ENCODE measurements at places on chromosomes 11 and 22.

DNA sequence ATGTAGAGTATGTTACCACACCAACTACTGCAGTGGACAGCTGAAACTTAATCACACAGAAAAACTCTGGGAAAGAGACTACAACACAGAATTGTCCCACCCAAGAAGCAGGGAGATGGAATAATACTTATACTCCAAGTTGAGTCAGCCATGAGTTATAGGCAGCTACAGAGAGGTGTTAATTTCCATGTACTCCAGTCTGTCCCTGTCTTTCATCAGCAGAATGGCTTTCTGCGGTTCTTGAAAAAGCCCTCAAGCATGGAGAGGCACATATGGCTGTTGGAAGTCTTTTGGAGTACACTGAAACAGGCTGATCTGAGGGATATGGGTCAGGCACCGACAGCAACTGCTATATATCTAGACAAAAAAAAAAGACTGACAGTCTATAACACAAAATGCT, 219.5 kb downstream of the DLG2 start:
- DNase-seq, result no peak

DNA sequence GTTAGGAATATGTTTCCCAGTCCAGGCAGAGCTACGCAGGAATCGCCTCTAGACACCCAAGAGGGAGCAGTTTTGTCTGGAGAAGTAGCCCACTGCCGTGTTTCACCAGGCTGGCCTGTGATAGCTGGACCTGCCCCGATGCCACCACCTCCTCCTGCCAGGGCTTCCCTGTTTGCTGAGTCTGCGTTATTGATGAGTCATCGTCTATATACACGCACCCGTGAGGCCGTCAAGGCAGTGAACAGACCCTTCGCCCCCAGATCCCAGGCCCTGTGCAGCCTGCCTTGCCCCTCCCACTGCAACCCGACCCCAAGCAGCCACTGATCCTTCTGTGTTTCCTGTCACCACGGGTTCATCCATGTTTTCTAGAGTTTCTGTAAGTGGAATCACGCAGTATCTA, 141.9 kb downstream of the IGLL1 start:
- DNase-seq, result no peak

DNA sequence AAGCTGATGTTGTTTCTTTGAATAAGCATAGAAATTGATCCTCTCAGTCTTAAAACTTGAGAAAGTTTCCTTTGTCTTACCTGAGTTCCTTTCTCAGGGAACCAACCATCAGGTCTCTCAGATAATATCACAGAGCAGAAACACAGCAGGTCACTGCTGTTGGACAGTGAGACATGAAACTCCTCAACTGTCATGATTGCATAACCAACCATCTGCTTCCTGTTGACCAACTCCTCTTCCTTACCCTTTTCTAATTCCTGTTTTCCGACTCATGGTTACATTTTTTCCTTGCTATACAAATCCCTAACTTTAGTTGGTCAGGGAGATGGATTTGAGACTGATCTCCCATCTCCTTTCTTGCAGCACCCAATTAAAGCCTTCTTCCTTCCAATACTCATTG, 845.3 kb downstream of the FAM181B start:
- DNase-seq, result no peak

DNA sequence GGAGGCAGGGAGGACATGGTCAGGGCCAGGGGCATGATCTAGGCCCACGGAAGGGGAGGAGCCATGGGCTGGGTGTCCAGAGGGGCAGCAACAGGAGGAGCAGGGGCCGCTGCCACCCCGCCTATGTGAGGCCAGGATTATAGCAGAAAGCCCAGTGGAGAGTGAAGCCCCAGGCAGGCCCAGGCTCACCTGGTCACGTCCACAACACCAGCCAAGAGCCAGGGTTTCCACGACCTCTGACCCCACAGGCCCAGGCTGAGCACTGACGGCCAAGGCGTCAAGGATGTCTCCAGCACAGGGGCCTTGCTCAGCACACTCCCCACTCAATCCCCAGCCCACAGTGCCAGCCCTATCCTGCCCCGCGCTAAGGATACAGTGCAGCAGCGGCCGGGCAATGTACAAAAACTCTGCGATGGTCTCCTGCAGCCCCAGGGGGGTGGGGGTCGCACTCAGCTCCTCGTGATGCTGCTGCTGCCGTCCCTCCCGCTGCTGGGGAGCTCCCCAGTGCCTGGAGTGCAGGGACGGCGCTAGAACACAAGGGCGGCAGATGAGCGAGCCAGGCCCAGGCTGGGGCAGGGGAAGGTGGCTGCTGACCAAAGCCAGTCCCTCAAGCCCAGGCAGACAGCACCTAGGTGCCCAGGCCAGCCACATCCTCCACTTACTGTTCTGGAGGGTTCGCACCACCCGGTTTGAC, 3.6 kb downstream of the PEX16 start:
- no peak for DNase-seq

DNA sequence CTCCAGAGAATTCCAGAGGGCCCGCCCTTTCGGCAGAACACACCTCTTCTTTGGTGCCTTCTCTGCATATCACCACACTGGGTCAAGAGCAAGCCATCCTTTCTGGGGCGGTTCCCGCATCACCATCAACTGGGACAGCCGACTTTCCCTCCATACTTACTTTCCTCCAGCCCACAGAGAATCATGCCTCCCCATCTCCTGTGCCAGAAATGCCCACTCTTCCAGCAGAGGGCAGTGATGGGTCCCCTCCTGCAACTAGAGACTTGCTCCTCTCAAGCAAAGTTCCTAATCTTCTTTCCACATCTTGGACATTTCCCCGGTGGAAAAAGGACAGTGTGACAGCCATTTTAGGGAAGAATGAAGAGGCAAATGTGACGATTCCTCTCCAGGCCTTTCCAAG, 157.7 kb downstream of the C11orf91 start:
- DNase-seq, result no peak

GRCh38 chr11:44790211-44790610, 63.4 kb downstream of the TSPAN18 start:
- no peak for DNase-seq

- DNase-seq, result no peak
Measured at GRCh38 chr11:45857961-45858474, 10.7 kb downstream of the CRY2 start.

GRCh38 chr11:47466201-47466600, 17.3 kb upstream of the RAPSN start:
- DNase-seq, result no peak

DNA sequence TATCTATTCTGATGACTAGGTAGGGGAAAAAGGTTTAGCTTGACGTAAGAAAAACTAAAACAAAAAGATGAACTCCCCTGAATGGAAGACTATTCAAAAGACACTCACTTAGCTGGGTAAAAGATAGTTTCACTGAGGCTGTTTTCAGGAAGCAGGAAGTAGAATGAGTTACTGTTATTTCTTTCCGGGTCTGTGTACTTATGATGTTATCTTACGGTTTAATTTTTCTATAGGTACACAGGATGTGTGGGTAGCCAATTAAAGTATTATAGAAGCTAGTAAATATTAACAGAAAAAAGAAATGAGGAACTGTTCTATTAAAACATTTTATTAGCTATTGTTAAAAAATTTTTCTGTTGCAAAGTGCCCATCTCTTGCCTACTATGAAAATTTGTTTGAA, 45.8 kb upstream of the MMP7 start:
- DNase-seq, result no peak

- DNase-seq, result no peak
Measured at GRCh38 chr22:41480397-41480735, 11.4 kb downstream of the ACO2 start.

- no peak for DNase-seq
Measured at GRCh38 chr11:9806946-9807687, 143.2 kb downstream of the SWAP70 start.

GRCh38 chr11:92361551-92361950, 136.9 kb downstream of the FAT3 start:
- DNase-seq, result no peak

DNA sequence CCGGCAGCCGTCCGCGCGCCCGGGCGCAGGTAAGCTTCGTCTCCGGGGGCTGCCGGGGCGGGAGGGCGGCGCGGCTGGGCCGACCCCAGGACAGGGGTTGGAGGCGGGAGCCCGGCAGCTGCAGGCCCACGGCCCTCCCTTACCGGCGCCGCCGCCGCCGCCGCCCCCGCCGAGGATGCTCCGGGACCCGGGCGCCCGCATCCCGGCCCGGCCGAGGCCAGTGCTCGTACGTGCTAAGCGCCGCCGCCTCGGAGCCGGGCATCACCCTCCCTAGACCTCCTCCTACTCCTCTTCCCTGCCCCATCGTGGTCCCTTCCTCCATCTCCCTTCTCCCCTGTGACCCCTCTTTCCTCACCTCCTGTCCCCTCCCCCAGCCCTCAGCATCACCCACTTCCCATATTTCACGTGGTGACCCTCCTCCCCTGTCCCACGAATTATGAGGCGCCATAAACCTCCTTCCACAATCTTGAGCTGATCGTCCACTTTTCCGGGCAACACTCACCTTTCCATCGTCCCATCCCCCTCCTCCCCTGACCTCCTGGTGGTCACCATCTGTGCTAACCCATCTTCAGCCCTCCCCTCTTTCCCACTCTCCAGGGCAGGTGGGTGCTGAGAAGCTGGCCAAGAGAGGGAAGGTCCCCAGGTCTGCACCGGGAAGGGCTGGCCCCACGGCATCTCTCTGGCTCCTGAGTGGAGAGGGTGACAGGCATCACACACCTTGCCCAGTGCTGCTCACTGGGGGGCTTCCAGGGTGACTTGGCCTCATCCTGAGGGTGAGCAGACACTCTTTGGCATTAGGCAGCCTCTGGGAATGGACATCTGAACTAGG, 612 bp downstream of the ASPHD2 start:
- no peak for DNase-seq

DNA sequence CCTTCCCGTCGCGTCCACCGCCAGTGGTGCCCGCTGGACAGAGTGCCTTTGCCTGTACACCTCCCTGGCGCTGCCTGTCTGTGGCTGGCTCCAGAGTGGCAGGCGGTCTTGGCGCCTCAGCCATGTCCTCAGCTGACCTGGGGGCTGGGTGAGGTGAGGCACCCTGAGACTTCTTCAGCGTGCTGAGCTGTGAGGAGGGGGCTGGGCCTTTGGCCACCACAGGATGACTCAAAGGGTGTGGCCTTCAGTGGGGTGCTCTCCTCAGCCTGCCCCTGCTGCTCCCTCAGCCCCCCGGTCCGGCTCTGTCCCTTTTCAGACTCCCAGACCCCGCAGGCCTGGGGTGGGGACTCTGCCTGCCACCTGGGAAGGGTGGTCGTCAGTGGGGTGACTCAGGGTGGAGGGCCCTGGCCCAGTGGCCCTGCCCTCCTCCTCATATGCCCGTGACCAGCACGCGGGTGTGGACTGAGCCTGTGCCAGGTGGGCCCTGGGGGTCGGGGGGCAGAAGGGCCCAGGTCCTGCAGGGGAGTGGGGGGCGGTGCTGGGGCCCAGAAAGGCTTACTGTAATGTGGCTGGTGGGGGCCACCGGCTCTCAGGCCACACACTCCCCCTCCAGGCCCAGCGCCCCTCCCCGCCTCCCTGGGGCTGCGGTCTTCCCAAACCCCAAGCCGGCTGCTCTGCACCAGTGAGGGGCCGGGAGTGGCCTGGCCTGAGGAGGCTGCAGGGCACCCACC, 15.9 kb downstream of the CRELD2 start:
- peak; percentile 37 for DNase-seq

GRCh38 chr22:23168391-23169042, 11.8 kb upstream of the BCR start:
- DNase-seq, result no peak

DNA sequence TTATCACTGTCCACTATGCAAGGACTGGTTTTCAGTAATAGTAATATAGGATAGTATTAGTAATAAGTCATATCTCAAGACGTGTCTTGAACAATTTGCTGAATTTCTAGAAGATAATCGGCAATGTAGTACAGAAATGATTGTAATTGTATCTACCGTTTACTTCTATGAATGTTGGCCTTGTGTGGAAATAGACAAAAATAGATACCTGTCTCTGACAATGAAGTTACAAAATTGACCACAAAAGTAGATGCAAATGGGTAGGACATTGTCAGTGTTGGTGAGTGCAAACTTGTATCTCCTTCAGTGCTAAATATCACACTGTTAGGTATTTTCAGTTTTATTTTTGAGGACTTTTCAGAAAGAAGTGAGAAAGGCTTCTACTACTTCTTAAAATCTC, 43.1 kb downstream of the SVIP start:
- no peak for DNase-seq

GRCh38 chr22:29244785-29245625, 22.8 kb downstream of the RHBDD3 start:
- no peak for DNase-seq

DNA sequence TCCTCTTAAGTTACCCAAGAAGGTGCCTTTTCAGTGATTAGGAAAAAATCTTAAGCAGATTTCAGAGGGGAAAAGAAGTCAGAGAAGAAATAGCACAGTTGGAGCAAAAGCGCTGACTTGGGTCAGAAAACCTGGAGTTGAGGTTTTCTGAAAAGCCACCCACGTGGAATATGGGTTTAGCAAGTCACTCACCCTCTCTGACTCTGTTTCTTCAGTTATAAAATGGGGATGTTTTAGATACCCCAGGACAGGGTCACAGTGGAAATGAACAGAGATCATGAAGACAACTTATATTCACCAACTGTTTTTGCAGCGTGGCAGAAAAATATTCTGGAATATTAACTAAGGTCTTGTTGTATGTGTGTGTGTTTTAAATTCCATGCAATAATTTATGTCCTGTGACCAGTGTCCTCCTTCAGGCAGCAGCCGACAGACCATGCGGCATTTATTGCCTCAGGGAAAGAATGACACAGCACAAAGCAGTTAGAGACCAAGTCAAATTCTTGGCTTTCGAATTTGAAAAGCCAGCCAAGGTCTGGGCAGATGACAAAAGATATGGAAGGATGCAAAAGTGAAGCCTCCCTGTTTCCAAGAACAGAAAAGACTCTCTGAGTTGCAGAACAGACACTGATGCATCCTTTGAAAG, 119.9 kb downstream of the MIAT start:
- DNase-seq, result no peak

GRCh38 chr11:99015634-99016454, 4.9 kb upstream of the CNTN5 start:
- no peak for DNase-seq

DNA sequence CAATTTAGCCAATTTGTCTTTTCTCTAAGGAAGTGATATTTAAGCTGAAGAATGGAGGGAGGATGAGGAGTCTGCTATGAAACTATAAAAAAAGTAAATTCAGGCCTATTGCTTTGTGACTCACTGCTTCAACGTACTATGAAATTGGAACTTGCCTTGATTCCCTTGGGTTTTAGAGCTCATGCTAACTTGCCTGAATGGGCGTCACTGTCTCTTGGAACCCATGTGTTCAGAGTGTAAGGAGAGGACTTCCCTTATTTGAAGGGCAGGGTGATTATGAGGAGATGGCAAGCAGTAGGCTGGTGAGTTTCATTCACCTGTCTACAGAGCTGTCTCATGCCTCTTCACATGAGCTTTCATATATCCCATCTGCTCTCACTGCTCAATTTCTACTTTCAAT, 28.7 kb upstream of the WT1 start:
- DNase-seq, result no peak

GRCh38 chr11:107018902-107019493, 722 bp upstream of the GUCY1A2 start:
- DNase-seq, result no peak

- no peak for DNase-seq
Measured at GRCh38 chr11:945986-946385, 20.3 kb downstream of the AP2A2 start.

DNA sequence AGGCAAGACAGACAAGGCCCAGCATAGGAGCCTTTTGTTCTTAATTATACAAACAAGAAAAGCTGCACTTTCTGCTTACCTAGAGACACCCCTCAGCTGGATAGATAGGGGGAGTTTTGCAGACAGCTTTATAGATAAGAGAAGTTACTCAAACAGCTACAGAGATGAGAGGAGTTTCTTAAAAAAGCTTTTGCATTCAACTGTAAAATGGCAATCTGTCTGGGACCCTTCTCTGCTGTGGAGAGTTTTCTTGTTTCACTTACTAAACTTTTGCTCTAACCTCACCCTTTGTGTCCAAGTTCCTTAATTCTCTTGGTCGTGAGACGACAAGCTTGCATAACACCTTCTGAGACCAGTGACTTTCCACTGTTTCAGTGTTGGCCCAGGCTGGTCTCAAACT, 103.8 kb upstream of the CHORDC1 start:
- no peak for DNase-seq
